ENCODE measurements at places on chromosomes 6 and 20.

- DNase-seq = no peak
These were observed 22.0 kb upstream of the L3MBTL3 start for GRCh38 chr6:129996387-129996786.

DNA sequence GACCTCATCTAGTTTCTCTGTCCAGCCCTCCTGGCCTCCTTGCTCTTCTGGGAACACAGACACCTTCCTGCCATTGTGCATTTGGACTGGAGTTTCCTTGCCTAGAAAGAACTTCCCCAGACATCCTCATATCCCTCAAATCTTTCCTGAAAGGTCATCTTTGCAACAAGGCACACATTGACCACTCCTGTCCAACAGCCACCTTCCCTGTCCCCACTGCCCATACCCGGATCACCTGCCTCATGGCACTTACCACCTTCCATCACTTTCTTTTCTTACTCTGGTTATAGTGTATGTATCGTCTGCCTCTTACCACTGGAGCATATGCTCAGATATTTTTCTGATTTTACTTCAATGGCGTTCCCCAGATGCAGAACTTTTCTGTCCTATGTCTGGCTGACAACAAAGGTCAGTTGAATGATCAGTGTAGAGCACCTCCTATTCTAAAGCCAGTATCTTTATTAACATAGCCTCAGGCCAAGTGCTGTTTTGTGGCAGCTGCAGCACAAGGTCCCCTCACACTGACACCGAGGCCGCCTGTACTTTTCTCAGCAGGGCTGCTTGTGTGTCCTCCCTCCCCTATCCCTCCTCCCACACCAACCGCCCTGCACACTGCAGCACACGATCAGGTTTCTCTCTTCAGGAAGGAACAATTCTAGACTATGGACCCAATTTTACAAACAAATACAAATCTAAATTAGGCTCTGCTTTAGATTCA is 4.1 kb downstream of the HLA-C start:
- DNase-seq = no peak

DNA sequence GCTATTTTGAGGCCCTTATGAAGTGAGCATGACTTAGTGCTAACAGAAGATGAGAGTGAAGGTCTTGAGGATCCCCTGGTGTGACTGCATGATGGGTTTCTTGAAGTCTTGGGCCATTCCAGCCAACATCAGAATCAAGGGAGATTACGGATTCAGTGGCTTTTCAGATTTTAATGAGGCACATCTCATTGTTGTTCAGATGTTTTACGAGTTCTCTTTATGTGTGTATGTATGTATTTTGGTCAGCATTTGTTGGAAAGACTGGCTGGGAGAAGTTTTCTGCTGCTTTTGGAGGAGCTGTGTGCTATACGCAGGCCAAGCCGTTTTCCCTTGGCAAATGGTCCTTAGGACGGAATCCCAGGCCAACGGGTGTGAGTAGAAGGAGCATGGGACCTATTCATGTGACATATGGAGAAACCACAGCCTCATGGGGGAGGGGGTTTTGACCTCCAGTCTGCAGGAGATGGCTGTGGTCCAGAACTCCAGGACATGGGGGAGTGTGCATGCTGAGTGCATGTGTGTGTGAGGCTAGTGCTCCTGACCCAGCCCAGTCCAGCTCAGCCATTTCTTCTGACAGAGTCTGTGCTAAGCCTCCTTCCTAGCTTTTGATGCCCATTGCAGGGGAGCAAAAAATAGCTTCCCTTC is 35.3 kb downstream of the CHMP4B start:
- no peak for DNase-seq

- no peak for DNase-seq
These were observed 456.5 kb downstream of the UTRN start for GRCh38 chr6:144741659-144742058.

DNA sequence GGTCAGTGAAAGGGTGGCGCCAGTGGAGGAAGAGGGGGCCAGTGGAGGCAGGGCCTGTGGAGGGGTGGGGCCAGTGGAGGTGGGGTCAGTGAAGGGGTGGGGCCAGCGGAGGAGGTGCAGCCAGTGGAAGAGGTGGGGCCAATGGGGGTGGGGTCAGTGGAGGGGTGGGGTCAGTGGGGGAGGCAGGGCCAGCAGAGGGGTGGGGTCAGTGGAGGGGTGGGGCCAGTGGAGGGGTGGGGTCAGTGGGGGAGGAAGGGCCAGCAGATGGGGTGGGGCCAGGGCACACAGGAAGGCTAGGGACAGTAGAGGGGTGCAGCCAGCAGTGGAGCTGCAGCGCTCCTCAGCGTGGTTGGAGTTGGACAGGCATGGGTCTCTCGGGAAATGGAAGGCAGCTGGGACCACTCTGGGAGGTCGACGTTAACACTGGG is 18.7 kb downstream of the ADRM1 start:
- DNase-seq = no peak

DNA sequence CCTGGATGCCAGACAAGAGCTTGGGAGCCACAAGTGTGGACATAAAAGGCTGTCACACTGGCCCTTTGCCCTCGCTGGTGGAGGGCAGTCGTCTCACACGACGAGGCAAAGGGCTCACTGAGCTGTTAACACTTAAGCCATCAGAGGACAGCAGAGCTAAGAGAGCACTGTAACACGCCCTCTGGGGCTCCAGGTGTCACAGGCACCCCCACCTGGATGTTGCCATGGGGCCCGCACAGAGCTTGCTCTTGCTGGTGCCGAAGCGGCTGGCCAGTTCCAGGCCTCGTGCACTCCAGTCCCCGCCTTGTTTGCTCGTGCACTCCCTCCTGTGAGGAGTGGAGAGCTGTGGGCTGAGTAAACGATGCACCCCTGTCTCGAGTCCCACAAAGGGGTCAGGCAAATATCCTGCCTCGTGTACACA is 37.4 kb downstream of the SLC35D3 start:
- DNase-seq = no peak

GRCh38 chr6:71414486-71414885 is 125.9 kb downstream of the OGFRL1 start:
- DNase-seq = no peak

DNA sequence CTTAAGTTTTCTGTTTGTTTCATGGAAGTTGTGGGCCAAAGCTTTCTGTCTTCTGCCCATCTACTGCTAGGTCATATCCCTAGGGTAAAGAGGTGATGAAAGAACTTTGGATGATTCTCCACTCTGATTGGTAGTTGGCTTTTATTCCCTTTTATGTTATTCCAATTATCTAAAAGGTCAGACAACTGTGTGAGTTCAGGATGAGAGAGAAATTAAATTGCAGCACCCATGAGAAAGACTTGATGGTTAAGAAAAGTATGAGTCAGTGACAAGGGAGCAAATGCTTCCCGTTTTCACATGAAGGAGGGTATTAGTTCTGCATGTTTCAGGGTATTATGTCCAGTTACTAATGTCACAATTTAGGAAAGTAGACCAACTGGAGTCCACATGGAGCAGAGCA is 136.3 kb downstream of the CD109 start:
- DNase-seq = no peak

All from stimulated activated CD8-positive, alpha-beta memory T cell treated with anti-CD3 and anti-CD28 coated beads, Interleukin-7, amount 100 ng/mL, for 1 hour (primary cell).